IMR-90 (cell line): ENCODE measurements at places on chromosomes 7 and 10. TPM values are rescaled to one million over a fixed set of nuclear protein-coding genes. Genes with fewer than 3 reads are reported as not detected.

DNA sequence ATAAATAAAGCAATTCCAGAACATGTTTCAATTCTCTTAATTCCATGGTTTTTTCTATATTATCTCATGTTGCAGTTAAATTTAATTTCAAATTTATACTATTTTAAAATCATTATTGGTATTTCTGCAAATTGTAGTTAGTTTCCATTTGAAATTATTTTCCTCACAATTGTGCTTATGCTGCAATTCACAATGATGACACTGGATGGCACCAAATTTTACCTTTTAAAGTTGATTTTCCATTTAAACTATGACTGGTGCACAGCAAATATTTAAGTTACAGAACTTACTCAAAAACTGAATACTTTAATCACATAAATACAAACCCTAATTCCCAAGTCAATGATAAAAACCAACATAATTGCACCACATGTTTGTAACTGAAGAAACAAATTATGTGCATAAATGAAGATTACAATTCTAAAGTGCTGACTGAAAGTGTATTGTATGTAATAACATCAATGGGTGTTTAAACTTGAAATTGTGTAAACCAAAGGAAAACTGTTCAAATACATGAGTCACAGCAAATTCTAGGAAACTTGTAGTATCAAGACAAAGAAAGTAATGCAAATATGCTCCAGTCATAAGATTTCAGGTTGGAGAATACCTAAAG is 75.3 kb upstream of the AASS start:
- no peaks in the 10 kb centered on the region for H3K36me3 ChIP-seq
- no peaks in the 10 kb centered on the region for H3K27me3 ChIP-seq
- no peak overlapping the region for H3K4me3 ChIP-seq
- no peak overlapping the region for H3K27ac ChIP-seq
- H3K4me1 ChIP-seq, result no peaks in the 10 kb centered on the region
- peak; percentile 26 for DNase-seq

The SPRN gene
- 0.28 and 0.36 TPM in 2 replicates for total RNA-seq

DNA sequence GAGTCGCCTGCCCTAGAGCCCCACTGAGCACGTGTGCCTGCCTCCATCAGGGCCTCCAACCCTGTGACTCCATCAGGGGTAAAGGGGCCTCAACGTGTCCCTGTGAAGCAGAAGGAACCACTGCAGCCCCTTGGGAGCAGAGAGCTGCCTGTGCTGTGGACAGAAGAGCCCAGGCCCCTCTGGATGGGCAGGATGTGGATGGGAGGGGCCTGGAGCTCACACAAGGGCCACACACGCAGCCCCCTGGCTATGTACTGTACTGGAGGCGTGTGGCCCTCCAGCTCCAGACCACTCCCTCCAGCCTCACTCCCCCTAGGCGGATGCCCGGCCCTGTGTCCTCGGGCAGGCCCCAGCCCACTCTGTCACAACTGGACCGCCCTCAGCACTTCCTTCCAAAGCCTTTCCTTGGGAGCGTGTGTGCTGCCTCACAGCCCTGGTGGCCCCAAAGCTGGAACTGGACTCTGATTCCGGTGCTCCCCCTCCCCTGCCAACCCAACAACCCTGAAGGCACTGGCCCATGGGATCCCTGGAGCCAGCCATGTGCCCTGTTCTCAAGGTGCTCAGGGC is 238.0 kb downstream of the TCERG1L start:
- no peaks in the 10 kb centered on the region for H3K4me1 ChIP-seq
- no peaks in the 10 kb centered on the region for H3K36me3 ChIP-seq
- no peak overlapping the region for H3K4me3 ChIP-seq
- H3K27me3 ChIP-seq, result no peaks in the 10 kb centered on the region

DNA sequence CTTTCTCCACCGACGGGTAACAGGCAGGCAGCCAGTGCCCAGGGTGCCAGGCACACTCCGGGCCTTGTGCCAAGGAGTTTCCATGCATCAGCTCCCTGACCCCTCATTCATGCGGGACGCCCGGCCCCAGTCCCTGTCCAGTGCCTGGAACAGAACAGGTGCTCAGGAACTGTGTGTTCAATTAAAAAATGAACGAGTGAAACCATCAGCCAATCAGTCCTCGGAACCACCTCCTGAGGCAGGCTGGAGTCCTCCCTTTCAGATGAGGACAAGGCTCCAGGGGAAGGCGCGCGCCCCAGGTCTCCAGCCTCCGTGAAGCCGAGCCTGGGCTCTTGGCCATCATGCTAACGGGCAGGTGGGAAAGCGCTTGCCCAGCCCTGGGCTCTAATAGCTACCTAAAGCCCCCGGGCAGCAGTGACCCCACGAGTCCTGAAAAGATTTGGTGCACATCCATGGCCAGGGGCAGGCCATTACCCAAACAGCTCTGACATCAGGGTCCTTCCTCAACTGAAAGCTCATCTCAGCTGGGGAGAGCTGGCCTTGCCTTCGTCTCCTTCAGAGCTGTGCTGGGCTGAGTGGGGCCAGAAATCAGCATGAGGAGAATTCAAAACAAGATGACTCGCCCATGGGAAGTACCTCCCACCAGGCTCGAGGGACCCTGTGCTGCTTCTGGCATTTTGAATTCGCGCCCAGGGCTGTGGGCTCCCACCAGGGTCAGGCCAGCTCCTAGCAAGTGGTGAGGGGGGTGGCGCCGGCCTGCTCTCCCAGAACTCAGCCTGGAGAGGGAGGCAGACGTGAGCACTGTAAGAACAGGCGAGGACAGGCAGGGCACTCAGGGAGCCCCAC is 200.5 kb downstream of the MAD1L1 start:
- H3K36me3 ChIP-seq, result no peaks in the 10 kb centered on the region
- peaks cover 11% of the 10 kb centered on the region for H3K4me1 ChIP-seq
- H3K27me3 ChIP-seq, result no peaks in the 10 kb centered on the region
- no peak overlapping the region for H3K4me3 ChIP-seq
- DNase-seq, result peak; percentile 59
- H3K27ac ChIP-seq, result no peak overlapping the region

The HTRA1 gene
- 23.1 and 28.5 TPM in 2 replicates for total RNA-seq

DNA sequence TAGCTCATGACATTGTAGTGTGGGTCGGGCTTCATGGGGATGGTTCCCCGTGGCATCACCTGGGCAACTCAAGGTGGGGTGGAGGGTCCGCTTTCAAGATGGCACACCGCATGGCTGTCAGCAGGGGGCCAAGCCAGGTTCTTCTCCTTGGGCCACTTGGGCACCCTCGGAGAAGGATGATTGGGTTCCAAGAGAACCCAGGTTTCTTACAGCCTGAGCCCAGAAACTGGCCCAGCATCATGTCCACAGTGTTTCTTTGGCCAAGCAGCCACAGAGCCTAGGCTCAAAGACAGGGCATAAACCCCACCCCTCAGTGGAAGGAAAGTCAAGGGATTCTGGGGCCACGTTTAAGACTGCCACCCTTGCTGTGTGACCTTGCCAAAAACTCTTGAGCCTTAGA is 110.6 kb downstream of the PTPN20 start:
- DNase-seq, result no peak
- peaks cover 5% of the 10 kb centered on the region; the same call in 1 of the 2 replicates for H3K4me1 ChIP-seq
- H3K27me3 ChIP-seq, result no peaks in the 10 kb centered on the region
- no peak overlapping the region for H3K27ac ChIP-seq
- no peaks in the 10 kb centered on the region for H3K36me3 ChIP-seq

GRCh38 chr10:58667658-58668310 is 155.1 kb downstream of the BICC1 start:
- H3K27ac ChIP-seq, result no peak overlapping the region
- H3K4me3 ChIP-seq, result no peak overlapping the region
- no peaks in the 10 kb centered on the region for H3K27me3 ChIP-seq
- DNase-seq, result no peak

The TMEM225B gene
- 0.54 and 0.56 TPM in 2 replicates for total RNA-seq

DNA sequence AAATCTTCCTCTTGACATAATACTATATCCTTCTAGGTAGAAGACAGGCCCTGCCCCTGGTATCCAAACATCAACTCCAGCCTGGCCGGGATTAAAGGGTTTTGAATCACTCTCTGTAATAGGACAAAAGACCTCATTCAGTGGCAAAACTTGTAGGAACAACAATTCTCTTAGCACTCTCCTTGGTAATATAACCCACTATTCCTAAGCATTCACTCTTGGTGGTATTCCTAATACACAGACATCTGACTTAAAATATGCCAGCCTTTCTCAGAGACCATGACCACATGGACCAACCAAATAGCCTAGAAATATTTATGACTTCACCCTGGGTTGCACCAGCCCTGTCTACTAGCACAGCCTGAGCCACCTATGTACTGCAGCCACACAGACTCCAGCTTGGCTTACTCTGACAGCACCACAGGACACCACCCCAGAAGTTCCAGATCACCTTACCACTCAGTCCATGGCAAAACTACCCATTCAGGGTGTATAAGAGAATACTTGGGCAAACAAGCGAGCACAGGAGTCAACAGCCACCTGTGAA is 244.9 kb upstream of the NEBL start:
- no peaks in the 10 kb centered on the region for H3K4me1 ChIP-seq
- H3K36me3 ChIP-seq, result no peaks in the 10 kb centered on the region
- no peaks in the 10 kb centered on the region for H3K27me3 ChIP-seq
- no peak overlapping the region for H3K27ac ChIP-seq
- no peak for DNase-seq

The CRHR2 gene
- total RNA-seq, result not detected in 2 replicates

GRCh38 chr10:97593421-97593820 is 3.9 kb downstream of the C10orf62 start:
- H3K36me3 ChIP-seq, result no peaks in the 10 kb centered on the region
- no peaks in the 10 kb centered on the region for H3K27me3 ChIP-seq
- H3K4me3 ChIP-seq, result no peak overlapping the region
- H3K4me1 ChIP-seq, result peaks cover 15% of the 10 kb centered on the region
- H3K27ac ChIP-seq, result no peak overlapping the region

GRCh38 chr7:102425639-102426267 is 7.6 kb upstream of the ORAI2 start:
- no peaks in the 10 kb centered on the region for H3K4me1 ChIP-seq
- peaks cover 38% of the 10 kb centered on the region for H3K36me3 ChIP-seq
- H3K27me3 ChIP-seq, result no peaks in the 10 kb centered on the region
- no peak overlapping the region for H3K4me3 ChIP-seq

The PNLIP gene
- not detected in 2 replicates for total RNA-seq

- no peaks in the 10 kb centered on the region for H3K36me3 ChIP-seq
- DNase-seq, result no peak
Observed at GRCh38 chr7:115914951-115915350, 115.6 kb downstream of the TFEC start.

GRCh38 chr7:86958380-86958779 is 101.1 kb downstream of the ELAPOR2 start:
- no peaks in the 10 kb centered on the region for H3K4me1 ChIP-seq
- DNase-seq, result no peak
- H3K27me3 ChIP-seq, result no peaks in the 10 kb centered on the region
- H3K36me3 ChIP-seq, result no peaks in the 10 kb centered on the region
